ENCODE measurements at places on chromosomes 6 and 20.

DNA sequence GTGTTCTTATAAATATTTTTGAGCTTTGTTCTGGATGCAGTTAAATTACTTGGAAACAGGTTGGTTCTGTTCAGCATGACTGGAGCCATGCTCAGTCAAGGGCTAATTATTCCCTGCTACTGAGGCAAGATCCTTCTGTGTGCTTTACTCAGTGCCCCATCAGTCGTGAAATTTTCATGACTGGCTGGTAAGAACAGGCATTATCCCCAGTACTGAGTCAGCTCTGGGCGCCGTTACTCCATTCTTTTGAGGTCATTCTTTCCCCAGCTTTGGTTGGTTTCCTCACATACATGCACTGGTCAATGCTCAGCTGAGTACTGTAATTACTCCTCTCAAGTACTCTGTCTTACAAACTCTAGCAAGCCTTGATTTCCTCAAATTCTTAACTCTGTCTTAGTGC, 71.3 kb downstream of the CDKAL1 start:
- no peak for DNase-seq

- DNase-seq: peak; percentile 80
Measured at GRCh38 chr6:149941583-149942460, at the start of gene ULBP2. TSS of gene ULBP2 (plus strand) at chr6:149942014. CDS start at chr6:149942073, 59 bp downstream.

- no peak for DNase-seq
Measured at GRCh38 chr20:47825011-47825762, 39.9 kb upstream of the SULF2 start.

DNA sequence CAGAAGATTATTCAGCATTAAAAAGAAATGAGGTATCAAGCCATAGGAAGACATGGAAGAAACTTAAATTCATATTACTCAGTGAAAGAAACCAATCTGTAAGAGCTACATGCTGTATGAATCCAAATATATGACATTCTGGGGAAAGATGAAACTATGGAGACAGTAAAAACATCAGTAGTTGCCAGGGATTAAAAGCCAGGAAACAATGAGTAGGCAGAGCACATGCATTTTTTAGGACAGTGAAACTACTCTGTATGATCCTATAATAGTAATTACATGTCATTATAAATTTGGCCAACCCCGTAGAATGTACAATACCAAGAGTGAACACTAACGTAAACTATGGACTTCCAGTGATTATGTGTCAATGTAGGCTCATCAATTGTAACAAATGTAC, 92.8 kb upstream of the RNF217 start:
- no peak for DNase-seq

DNA sequence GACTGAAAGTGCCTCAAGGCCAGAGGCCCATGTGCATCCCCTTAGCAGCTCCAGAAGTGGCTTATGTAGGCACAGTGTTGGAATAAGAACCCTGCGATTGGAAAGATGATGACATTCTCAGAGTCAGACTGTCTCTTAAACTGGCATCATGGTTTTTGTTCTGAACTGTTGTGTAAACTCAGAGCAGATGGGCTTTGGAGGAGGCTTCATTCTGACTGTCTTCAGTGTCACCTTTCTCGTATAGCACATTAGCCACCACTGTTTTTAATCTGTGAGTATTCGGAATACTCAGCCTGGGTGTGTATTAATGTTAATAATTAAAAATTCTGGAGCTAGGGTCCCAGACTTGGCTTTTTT, 140.9 kb downstream of the JARID2 start:
- no peak for DNase-seq

DNA sequence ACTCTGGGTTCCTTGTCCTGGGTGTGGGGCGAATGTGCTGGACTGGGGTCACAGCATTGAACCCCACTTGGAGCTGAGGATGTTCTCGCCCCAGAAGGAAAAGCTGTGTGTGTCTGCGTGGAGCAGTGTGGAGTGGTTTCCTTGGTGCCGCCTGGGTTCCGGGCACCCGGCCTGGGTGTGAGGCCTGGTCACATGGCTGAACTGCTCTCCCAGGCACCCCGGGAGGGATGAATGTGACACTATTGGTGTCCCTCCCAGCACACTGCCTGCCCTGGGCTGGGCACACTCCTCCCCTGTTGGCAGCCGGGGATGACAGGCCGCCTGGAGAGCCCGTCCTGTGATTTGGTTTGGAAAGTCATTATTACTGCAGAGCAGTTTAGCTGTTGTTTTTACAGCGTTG, 12.3 kb downstream of the MYT1 start:
- no peak for DNase-seq

- no peak for DNase-seq
Measured at GRCh38 chr6:42135722-42136121, 6.7 kb downstream of the C6orf132 start.

GRCh38 chr6:84464471-84464870, 237.0 kb upstream of the CEP162 start:
- no peak for DNase-seq

DNA sequence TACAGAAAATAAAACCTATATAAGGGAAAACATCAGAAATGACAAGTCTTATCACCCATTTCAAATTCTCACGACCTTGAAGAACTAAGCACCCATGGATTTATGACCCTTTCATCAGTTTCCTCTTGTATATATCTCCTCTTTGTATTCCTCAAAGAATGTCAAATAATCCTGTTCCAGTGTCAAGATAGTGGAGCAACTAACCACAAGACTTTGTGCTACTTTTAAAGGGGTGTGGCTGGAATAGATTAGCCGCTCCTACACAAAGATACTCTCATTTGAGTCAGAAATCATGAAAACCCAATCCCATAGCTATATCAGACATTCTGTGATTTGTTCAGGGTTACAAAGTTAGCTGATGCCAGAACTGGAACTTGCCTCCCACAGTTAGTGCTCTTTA, 6.6 kb downstream of the REPS1 start:
- no peak for DNase-seq

DNA sequence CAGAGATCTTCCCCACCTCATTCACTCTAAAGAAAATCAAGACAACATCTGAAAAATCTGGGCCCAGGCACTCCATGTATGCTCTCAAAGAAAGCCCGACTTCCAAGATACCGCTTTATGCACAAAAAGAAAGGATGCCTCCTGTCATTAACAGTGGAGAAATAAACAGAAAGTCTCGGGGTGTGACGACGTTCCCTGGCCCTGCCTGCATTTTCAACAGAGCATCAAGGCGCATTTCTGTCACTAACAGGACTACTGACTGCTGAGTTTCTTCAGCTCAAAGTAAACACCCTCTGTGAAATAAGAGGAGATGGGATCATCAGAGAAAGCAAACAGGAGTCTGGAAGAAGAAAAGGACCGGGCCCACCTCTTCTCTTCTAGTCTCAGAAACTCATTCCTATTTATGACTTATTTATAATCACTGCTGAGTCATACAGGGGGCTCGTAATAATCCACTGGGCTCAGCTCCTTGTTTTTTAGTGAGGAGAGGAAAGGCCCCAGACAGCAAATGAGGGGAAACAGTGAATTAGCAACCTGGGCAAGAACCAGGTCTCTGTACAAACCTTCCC, 99.7 kb downstream of the ZMYND8 start:
- no peak for DNase-seq

GRCh38 chr6:2403546-2403945, 158.1 kb upstream of the GMDS start:
- DNase-seq: no peak

DNA sequence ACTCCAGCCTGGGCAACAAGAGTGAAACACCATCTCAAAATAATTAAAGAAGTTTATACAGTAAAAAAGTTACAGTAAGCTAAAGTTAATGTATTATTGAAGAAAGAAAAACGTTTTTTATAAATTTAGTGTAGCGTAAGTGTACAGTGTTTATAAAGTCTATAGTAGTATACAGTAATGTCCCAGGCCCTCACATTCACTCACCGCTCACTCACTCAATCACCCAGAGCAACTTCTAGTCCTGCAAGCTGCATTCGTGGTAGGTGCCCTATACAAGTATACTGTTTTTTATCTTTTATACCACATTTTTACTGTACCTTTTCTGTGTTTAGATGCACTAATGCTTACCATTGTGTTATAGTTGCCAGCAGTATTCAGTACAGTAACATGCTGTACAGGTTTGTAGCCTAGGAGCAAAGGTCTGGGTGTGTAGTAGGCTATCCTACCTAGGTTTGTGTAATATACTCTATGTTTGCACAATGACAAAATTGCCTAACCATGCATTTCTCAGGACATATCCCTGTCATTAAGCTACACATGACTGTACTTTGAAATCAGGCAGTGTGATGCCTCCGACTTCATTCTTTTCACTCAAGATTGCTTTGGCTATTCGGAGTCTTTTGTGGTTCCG, 16.7 kb downstream of the MGME1 start:
- DNase-seq: no peak

DNA sequence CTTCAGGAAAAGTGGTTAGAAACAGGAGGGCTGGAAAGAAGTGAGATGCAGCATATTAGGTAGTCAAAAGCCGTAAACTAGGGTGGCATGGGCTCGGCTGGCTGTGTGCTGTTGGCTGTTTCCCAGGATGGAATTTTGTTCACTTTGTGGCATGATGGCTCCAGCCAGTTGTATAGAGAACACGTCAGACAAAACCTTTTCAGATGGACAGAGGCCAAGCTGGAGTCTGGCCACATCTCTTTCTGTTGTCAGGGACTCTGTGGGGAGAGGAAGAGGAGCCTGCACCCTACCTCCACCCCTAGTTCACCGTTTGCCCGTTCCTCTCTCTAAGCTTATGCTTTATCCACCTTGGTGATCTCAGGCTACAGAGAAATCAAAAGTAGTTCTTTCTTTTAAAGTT, 22.0 kb downstream of the C6orf89 start:
- no peak for DNase-seq

DNA sequence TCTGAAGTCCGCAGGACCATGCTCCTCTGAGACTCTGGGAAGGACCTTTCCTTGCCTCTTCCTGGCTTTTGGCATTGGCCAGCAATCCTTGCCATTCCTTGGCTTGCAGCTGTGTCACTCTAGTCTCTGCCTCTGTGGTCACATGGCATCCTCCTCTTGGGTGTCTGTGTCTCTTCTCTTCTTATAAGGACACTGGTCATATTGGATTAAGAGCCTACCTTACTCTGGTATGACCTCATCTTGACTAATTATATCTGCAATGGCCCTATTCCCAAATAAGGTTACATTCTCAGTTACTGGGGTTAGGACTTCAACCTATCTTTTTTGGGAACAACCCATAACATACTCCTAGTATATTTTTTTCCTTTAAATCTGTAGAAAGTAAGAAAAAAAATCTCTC, 49.9 kb upstream of the GTSF1L start:
- no peak for DNase-seq

DNA sequence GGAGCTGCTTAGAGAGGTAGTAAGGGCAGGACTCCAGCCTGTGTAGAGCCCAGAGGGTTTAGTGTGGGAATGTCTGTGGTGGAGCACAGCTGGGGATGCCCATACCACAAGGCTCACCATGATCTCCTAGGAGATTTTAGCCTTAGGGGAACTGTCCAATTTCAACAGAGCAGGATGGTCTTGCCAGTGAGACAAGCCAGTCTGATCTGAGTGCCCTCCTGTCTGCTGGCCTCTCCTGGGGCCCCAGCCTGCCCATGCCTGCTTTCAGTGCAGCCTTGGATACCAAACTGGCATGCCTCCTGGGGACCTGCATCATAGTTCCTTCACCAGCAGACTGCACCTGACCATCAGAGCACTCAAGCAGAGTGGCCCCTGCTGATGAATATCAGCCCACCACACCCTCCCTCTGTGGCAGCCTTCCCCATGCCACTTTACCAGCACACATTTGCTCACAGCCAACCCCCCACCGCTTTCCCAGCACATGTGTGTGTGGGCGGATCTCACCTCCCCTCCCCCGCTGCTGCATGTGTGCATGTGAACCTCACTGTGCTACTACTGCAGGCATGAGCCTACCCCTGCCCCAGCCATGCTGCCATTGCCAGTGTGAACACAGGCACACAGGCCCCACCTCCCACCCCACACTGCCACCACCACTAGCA, 7.9 kb upstream of the TREM1 start:
- DNase-seq: no peak

GRCh38 chr6:7424058-7424457, 34.5 kb downstream of the RIOK1 start:
- no peak for DNase-seq

DNA sequence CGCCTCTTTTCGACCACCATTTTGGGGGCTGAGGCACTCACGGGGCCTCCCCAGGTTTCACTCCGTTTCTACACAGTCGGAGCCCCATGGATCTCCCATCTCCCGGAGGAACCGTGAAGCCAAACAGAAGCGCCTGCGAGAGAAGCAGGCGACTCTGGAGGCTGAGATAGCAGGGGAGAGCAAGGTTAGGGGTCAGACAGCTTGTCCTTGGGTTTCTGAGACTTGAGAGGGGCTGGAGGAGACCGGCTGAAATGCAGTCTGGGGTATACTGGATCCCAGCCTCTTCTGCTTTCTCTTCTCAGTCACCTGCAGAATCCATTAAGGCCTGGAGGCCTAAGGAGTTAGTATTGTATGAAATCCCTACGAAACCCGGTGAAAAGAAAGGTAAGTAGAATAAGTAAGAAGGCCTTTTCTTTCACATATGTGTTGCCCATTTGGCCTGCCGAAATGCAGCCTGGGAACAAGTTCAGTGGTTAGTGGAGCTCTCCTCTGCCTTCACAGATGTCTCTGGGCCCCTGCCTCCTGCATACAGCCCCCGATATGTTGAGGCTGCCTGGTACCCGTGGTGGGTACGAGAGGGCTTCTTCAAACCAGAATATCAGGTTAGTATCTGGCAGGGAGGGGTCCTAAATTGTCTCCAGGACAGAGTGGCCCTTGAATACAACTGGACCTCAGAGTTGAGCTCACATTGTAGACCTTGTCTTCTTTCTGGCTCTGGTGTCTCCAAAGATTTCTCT, 984 bp downstream of the VARS2 start:
- no peak for DNase-seq

DNA sequence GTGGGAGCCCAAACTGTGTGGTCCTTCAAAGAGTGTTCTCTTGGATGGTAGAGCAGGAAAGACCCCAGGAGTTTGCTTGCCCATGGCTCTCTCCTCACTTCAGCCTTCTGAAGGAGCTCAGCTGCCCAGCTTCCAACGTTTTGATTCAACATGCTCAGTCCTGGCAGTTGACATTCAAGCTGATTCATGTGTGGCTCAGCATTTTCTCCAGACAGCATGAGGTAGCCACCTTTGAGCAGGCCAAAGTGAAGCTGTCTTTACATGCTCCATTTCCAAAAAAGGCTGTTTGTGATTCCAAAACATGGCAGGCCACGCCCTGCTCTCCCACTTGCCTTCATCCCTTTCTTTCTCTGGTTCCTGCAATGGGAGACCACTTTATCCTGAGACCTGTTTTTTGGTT, 280.2 kb downstream of the TBC1D7 start:
- no peak for DNase-seq

DNA sequence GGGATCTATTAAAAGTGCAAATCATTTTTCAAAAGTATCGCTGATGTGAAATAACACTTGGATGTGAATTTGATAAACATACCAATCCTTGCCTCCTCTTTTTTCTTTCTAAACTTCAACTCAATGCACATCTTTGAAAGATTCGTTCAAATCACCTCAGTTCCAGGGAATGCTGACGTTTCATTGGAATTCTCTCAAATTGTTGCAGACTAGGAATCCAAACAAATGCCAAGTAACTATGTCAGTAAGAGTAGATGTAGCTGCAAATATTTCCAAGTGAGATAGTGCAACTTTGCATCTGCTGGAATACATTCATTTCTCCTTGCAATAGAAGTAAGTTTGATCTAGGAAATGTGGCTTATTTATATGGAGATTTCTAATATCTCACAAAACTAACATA, 220.7 kb downstream of the FUT9 start:
- DNase-seq: no peak

- DNase-seq: no peak
Measured at GRCh38 chr6:30725713-30726505, 5.8 kb downstream of the TUBB start.
